ENCODE measurements at places on chromosomes 2 and 18.

GRCh38 chr2:153536115-153536514 is 57.6 kb upstream of the RPRM start:
- no peak for DNase-seq

- no peak for DNase-seq
These were observed 193.0 kb downstream of the TXNL1 start for GRCh38 chr18:56445422-56445821.

DNA sequence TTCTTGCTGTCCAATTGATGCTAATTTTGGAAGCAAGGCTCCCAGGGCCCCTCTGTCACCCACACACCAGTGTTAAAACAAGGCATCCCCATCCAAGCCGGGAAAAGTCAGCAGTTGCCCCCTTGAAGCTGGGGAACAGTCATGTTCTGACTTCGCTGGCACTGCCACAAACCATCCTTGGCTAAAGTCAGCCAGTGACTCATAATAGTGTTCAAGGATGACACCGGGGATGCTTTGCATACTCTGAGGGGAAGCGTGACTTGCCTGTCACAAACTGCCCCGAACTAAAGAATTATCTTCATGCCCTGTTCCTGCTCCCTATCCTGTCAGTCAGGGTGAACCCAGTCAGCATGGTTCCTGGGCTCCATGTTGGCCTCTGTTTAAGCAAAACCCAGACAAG is 37.0 kb downstream of the TGFA start:
- no peak for DNase-seq

GRCh38 chr18:40613721-40614120 is 1341.3 kb upstream of the PIK3C3 start:
- DNase-seq, result no peak

GRCh38 chr2:11629215-11629614 is 40.8 kb downstream of the NTSR2 start:
- DNase-seq, result no peak

Measured in stimulated activated CD8-positive, alpha-beta memory T cell treated with anti-CD3 and anti-CD28 coated beads, Interleukin-4, amount 100 ng/mL, for 48 hours (primary cell).